Stimulated activated CD4-positive, alpha-beta T cell treated with anti-CD3 and anti-CD28 coated beads, Interleukin-1b, Interleukin-23, amount 100 ng/mL, for 24 hours (primary cell): ENCODE measurements at places on chromosomes 12 and 14.

- no peak for DNase-seq
Measured at GRCh38 chr12:121114019-121114639, 18.5 kb upstream of the P2RX7 start.

- DNase-seq: no peak
Measured at GRCh38 chr12:101772012-101772775, 32.9 kb upstream of the SYCP3 start.

- no peak for DNase-seq
Measured at GRCh38 chr12:128286970-128287369, 20.0 kb downstream of the TMEM132C start.

DNA sequence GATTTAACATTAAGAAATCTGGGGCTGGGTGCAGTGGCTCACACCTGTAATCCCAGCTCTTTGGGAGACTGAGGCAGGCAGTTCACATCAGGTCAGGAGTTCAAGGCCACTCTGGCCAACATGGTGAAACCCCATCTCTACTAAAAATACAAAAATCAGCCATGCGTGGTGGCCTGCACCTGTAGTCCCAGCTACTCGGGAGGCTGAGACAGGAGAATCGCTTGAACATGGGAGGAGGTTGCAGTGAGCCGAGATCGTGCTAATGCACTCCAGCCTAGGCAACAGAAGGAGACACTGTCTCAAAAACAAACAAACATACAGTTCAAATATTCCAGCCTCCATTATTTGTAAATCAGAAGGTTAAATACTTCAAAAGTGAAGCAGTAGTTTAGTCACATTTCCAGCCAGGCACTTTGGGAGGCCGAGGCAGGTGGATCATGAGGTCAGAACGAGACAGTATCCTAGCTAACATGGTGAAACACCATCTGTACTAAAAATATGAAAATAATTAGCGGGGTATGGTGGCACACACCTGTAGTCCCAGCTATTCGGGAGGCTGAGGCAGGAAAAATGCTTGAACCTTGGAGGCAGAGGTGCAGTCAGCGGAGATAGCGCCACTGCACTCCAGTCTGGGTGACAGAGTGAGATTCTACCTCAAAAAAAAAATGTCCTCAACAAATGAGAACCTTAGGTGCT is 30.3 kb downstream of the HNRNPC start:
- no peak for DNase-seq

GRCh38 chr12:55636116-55636655 is 506 bp upstream of the OR10P1 start:
- DNase-seq: no peak
